ENCODE measurements at places on chromosomes 3 and 15. TPM values are rescaled to one million over a fixed set of nuclear protein-coding genes. Genes with fewer than 3 reads are reported as not detected.

DNA sequence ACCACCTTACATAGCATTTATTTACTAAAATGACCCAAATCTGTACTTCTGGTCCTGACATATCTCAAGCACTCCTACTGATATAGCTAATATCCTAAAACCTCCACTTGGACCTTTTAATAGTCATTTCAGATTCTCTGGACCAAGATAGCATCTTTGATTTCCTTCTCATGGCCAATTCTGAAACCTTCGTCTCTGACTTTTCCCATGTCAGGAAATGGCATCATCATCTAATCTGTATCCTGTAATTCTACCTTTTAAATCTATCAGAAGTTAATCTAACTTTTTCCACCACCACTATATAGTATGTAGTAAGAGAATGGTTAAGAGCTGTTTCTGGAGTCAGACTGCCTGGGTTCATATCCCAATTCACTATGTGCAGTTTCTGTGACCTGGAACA is 16.2 kb downstream of the STX19 start:
- no peak for DNase-seq

DNA sequence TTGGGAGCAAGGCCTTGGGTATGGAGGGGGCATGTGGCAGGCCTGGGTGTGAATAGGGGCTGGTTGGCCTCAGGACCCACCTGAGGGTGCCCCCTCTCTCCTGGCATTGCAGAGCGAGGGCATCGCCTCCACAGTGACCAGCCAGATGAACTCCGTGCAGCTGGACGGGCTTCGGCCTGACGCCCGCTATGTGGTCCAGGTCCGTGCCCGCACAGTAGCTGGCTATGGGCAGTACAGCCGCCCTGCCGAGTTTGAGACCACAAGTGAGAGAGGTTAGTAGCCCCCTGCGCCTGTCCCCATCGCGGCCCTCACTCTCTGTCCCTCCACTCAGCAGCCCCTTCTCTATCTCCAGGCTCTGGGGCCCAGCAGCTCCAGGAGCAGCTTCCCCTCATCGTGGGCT is 16.0 kb downstream of the EPHB3 start:
- DNase-seq: no peak

- no peak for DNase-seq
Observed at GRCh38 chr15:42073418-42073817, 20.9 kb downstream of the PLA2G4D start.

DNA sequence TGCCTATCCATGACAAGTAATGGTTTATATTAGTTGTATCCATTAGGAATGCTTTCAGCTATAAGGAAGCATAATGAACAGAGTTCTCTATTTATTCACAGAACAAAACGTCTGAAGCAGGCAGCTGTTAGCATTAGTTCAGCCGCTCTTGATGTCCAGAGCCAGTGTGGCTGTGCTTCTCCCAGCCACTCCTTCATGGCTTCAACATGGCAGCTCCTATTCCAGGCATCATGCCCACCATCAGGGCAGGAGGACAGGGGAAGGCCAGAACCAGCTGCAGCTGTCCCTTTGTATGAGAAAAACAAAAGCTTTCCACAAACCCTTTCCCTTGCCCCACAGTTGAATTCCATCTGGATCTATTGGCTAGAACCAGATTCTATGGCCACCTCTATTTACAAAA is 12.9 kb upstream of the SNRK start:
- no peak for DNase-seq

DNA sequence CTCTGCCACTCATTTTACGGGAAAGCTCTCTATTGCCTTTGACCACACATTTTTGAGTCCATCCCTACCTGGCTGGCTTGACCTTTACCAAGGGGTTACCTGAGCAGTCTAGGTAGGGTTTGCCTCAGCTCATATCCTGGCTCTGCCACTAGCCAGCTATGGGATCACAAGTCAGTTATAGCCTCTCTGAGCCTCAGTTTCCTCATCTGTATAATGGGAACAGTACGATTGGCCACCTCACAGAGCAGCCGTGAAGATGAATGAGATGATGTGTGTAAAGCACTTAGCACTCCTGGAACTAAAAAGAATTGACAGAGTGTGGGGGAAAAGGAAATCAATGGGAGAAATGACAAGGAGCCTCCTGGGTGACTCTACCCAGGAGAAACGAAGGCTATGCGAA is 28.0 kb downstream of the SPATA12 start:
- DNase-seq: no peak

DNA sequence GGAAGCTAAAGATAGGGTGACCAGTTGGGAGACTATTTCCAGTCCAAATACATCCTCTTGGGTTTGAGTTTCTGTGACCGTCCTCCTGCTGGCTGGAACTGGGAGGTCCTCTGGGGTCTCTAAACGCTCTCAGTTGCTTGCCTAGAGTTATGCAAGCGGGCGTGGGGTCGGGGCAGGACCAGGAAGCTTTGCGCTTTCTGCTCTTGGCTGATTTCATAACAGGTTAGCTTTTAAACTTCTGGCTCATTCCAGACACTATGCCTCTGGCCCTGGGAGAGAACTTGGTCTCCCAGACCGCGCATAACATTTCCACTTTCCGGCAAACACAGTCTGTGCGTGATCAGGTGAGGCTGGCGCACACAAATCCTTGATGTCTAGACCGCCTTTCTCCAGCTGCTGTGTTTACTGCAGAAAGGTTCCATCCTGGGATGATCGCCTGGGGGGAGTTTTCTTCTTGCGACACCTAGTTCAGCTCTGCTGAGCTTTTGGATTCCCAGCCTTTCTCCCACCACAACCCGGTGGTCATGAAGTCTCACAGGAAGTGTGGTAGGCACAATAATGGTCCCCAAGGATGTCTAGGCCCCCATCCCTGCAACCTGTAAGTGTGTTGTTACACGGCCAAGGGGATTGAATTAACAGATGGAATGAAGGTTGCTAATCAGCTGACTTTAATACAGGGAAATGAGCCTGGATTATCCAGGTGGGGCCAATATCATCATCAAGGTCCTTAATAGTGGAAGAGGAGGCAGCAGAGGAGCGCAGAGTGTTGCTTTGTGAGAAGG is 23.6 kb upstream of the CGNL1 start:
- no peak for DNase-seq

Gene C3orf18
- 2.1 TPM for polyA plus RNA-seq

Gene ZNF654
- polyA plus RNA-seq: 3.3 TPM

All from mammary epithelial cell (primary cell).